ENCODE measurements at places on chromosomes 7 and 10.

GRCh38 chr7:101915000-101915399 lies 97.6 kb downstream of the CUX1 start:
- no peak for DNase-seq

DNA sequence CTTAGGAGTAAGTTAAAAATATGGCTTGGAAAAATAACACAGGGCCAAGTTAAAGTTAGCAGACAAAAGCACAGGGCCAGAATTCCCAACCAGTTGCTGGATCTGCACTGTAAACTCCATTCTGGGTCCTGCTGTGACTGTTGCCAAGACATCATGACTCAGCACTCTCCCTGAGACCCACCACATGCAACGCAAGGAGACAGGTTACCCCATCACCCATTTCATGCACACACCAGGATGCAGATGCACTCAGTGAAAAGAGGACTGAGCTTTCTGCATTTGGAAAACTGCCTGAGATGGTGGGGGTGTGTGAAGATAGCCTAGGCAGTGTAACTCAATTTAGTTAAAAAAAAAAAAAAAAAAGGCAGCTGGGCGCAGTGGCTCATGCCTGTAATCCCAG lies 97.6 kb upstream of the ZNF438 start:
- no peak for DNase-seq

DNA sequence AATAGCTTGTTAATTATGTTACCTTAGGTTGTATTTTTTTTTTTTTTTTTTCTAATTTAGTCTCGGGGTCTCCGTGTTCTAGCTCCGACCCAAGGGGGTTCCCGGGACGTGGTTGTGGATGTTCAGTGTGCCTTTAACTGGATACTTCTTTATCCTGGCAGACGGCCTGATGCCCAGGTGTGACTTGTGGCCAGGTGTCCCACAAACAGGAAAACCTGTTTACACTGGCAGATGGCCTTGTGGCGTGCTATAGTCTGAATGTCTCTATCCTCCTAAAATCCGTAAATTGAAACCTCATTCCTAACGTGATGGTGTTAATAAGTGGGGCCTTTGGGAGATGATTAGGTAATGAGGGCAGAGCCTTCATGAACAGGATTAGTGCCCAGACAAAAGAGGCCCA lies 546.4 kb upstream of the C7orf33 start:
- DNase-seq = no peak

GRCh38 chr7:43768201-43768886 lies 9.9 kb downstream of the BLVRA start:
- DNase-seq = no peak

DNA sequence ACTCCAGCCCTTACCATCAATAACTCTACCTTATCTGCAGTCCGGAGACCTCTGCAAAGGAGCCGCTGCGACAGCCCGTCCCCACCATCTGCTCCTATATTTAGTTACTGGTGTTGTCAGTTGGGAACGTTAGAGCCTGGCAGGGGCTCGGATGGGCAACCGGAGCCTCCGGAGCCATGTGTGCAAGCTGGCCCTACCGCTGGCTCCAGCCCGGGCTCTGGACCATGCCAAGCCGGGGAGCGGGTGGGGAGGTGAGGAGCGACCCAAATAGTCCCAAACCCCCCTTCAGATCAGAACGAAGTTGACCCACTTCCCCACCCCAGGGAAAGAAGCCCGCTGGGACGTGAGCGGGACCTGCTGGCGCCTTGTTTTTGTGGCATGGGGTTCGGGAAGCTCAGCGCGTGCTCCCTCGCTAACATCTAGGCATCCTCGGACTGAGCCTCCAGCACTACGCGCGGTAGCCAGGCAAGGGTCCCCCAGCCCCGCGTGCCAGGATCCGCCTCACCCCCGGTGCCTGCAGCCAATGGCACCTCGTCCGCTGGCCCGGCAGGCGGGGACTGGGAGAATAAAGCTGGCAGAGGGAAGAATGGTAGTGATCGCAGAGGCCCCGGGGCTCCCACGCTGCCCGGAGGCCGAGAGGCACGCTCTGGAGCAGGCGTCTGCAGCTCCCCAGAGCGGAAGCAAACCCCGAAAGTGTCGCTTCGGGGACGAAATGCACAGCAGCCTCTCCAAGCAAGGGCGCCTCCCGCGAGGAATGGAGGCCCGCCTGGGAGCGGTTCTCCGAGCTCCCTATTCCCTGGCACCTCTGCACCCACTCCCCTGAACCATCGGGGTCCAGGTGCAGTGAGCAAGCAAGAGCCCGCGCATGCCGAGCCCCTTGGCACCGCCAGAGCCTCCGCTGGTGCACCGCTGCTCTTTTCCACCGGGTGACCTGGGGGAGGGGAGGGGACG lies 679 bp downstream of the LRRC20 start:
- no peak for DNase-seq

All from suprapubic skin (tissue), 4 donors.